ENCODE measurements at places on chromosomes 3 and 15.

- DNase-seq: no peak
Observed at GRCh38 chr3:65884071-65884470, 154.6 kb downstream of the MAGI1 start.

- peak; percentile 92 for DNase-seq
Observed at GRCh38 chr3:193805448-193805847, 212.4 kb downstream of the OPA1 start.

GRCh38 chr3:197085137-197085536, 55.5 kb upstream of the MELTF start:
- no peak for DNase-seq

- DNase-seq: no peak
Observed at GRCh38 chr3:187520027-187520945, 149.9 kb downstream of the SST start.

DNA sequence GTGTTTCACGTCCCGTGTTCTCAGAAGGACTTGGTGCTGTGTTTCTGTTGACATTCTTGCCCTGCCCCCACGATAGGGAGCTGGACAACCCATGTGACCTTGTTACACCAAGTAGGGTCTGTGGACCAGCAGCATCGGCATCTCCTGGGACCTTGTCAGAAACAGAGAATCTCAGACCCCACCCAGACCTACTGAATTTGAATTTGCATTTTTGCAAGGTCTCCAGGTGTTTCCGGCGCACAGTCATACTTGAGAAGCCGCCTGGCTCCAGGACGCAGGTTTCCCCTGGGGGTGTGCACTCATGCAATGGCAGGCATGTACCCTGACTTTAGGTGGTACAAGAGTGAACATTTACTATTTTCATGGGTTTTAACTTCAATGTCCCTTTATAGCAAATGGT, 117.9 kb downstream of the TLE3 start:
- DNase-seq: no peak

DNA sequence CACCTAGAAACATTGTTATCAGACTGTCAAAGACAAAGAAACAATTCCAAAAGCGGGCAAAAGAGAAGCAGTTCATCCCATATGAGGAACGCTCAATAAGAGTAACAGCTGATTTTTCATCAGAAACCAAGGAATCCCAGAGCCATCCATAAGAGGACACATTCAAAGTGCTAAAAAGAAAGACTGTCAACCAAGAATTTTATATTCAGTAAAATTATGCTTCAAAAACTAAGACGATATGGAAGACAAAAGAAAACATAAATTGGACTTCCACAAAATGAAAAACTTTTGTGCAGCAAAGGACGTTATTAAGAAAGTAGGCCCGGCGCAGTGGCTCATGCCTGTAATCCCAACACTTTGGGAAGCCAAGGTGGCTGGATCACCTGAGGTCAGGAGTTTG, 4.0 kb downstream of the LEO1 start:
- no peak for DNase-seq

DNA sequence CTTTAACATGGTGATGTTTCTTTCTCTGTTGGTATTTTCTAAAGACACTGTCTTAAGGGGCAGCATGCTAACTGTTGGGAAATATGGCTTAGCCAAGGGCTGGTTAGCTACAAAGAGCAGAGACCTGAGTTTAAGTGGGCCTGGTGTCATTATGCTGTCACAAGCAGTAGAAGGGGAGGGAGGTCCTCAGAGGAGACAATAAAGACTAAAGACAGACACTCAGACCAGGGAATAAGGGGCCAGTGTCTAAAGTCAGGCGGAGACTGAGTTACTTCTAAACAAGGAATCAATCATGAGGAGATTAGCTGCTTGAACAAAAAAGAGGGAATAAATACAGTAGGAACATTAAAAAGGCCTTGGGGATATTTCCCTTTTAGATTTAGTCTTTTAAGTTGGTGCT, 142.7 kb upstream of the DPPA4 start:
- no peak for DNase-seq

DNA sequence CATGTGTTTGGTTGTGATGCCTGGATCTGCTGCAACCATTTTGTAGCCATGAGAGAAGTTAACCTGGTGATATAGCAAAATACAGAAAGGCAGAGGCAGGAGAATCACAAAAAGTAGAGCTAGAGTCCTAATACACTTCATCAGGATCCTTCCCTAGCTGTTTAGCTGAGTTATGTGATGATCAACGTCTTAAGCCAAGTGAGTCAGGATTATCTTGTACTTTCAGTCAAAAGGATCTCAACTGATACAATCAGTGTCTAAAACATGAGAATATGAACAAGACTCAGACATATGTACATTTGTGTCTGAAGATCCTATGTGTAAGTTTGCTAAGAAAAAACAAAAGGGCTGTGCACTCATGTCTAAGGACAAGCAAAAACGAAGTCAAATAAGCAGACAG, 236.9 kb downstream of the NTRK3 start:
- DNase-seq: no peak

DNA sequence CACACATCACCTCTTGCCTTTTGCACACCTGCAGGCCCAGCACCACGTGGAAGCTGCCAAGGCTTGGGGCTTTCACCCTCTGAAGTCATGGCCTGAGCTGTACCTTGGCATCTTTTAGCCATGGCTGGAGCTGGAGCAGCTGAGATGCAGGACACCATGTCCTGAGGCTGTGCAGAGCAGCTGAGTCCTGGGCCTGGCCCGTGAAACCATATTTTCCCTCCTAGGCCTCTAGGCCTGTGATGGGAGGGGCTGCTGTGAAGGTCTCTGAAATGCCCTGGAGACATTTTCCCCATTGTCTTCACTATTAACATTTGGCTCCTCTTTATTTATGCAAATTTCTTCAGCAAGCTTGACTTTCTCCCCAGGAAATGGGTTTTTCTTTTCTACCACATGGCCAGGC, 41.9 kb upstream of the PEX5L start:
- DNase-seq: no peak
